ENCODE measurements at places on chromosomes 1 and 21.

DNA sequence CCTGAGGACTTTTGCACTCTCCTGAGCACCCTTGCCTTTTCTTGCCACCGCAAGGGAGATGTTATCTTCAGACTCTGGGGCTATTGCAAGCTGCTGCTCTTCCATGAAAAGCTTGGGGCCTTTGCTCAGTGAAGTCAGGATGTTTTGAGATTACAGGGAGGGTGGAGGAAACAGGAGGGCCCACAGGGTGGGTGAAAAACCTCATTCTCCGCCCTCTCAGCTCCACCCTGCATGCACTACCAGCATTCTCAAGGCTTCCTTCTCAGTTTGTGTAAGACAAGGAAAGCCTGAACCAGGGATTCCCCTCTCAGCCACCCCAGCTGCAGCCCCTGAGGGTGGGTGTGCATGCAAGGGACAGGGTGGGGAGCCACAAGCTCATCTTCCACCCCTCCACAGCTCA is 25.8 kb upstream of the ZNF648 start:
- no peak for DNase-seq

GRCh38 chr1:155884982-155885381 is 25.6 kb downstream of the SYT11 start:
- no peak for DNase-seq

DNA sequence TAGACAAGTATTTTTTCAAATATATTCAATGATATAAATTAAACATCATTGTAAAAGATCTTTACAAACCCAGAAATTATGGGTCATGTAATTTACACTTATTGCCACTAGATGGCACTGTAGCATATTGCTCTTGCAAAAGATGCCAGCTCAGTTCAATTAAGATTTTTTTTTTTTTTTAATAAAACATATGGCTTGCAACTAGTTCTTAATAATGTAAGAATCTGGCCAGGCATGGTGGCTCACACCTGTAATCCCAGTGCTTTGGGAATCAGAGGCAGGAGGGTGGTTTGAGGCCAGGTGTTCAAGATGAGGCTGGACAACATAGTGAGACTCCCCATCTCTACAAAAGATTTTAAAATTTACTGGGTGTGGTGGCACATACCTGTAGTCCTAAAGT is 49.4 kb upstream of the DESI2 start:
- no peak for DNase-seq

- DNase-seq, result no peak
Observed at GRCh38 chr1:46562498-46562897, 11.1 kb upstream of the KNCN start.

DNA sequence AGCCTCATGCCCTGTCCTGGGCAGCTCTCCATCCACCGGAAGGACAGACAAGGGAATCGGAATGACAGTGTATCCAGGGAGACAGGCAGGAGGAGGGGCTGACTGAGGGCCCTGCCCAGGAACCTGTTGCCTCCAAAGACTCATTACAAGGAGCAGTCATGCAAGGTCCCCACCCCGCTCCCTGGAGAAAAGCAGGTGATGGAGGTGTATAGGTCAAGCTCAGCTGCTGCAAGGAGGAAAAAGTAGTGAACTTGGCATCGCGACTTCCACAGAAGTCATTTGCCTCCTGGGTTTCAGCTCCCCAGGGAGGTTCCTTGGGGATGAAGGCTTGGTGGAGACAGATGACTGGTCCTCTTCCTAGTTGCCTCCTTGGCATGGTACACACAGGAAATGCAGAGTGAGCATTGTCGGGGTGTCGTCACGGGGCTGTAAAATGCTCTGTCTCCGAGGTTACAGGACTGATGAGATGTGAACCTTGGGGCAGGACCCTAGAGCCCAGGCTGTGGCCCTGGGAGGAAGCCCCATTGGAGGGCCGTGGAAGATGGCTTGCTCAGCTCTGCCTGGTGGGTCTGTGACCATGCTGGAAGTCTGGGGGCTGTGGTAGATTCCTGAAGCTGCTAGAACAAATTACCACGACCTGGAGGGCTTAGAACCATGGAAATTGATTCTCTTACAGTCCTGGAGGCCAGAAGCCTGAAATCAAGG is 219.6 kb upstream of the C1orf174 start:
- DNase-seq, result no peak

DNA sequence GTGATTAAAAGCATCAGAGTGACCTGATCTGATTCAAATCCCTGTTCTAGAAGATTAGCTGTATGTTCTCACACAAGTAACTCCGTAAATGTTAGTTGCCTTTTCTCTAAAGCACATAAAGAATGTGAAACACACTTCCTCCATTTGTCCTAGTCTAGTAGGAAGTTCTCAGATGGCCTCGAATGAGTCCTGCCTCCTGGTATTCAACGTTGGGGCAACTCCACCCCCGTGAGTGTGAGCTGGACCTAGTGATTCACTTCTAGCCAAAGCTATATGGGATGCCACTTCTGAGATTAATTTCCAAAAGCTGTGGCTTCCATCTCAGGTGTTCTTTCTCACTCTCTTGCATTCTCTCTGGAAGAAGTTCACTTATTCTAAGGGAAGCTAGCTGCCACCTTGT is 267.6 kb downstream of the GPATCH2 start:
- DNase-seq, result no peak

DNA sequence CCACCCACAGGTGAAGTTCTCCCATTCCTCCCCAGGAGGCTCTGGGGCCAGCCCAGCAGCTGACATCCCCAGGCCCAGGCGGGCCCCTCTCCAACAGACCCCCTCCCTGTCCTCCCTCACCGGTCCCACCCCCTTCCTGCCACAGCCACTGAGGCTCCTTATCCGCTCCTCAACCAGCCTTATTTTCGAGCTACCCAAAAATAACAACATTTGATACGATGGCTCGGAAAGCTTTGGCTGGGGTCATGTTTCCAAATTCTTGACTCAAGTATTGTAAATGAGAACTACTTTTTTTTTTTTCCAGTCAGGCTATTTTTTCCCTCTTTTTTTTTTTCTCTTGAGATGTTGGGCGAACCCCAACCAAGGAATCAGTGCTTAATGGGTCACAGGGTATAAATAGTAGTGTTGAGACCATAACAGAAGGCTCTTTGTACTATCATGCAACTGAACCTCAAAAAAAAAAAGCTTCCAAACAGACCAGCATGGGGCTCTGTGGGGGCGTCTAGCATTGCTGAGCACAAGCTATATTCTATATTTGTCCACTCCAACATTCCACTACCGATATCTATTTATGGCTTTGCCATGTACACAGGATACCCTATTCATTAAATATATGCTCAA is 27.2 kb downstream of the IRF2BP2 start:
- DNase-seq, result no peak

- DNase-seq, result no peak
Observed at GRCh38 chr1:17998889-17999288, 108.7 kb upstream of the IGSF21 start.

GRCh38 chr1:54275349-54275748 is 75.4 kb downstream of the MRPL37 start:
- DNase-seq, result no peak

DNA sequence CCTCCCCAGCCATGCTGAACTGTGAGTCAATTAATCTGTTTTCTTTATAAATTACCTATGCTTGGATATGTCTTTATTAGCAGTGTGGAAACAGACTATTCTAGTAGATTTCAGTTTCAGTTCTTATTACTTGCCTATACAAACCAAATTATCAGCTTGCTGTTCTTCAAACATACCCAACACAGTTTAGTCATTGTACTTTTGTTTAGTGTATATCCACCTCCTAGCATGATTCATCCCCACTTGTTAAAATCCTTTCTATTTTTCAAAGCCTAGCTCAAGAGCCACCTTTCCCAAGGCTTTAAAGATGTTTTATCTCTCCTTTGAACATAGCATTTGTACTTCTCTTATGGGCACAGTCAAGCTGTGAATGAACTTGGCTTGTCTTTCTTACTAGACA is 195.6 kb upstream of the ZRANB2 start:
- DNase-seq, result no peak

- DNase-seq, result no peak
Observed at GRCh38 chr1:247437551-247438505, 20.1 kb downstream of the OR2B11 start.

GRCh38 chr1:180574031-180574713 is 15.4 kb downstream of the OVAAL start:
- DNase-seq, result no peak

- peak; percentile 66 for DNase-seq
Observed at GRCh38 chr1:40849801-40850592, 12.2 kb downstream of the CITED4 start.

- DNase-seq, result no peak
Observed at GRCh38 chr1:59323879-59324278, 27.0 kb downstream of the FGGY start.

DNA sequence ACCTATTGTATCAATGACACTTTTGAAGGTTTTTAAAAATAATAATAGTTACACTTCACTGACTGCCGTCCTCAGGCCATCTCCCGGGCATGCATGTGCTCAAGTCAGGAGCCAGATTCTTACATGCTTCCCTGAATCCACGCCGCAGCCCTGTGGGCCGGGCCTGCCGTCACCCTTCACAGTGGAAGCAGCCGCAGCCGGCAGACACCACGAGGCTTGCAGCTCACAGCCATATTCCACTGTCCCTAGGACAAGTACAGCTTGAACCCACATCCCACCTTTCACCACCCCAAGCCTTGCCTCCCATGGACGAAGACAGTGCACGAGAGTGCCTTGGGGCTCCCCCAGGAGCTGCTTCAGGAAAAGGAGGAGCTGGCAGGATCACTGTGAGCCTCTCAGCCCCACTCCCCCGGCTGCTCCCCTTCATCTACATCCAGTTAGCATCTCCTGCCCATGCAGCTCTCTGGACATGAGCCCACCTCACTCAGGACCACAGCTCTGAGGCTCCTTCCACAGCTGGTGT is 77.2 kb downstream of the POFUT2 start:
- no peak for DNase-seq

DNA sequence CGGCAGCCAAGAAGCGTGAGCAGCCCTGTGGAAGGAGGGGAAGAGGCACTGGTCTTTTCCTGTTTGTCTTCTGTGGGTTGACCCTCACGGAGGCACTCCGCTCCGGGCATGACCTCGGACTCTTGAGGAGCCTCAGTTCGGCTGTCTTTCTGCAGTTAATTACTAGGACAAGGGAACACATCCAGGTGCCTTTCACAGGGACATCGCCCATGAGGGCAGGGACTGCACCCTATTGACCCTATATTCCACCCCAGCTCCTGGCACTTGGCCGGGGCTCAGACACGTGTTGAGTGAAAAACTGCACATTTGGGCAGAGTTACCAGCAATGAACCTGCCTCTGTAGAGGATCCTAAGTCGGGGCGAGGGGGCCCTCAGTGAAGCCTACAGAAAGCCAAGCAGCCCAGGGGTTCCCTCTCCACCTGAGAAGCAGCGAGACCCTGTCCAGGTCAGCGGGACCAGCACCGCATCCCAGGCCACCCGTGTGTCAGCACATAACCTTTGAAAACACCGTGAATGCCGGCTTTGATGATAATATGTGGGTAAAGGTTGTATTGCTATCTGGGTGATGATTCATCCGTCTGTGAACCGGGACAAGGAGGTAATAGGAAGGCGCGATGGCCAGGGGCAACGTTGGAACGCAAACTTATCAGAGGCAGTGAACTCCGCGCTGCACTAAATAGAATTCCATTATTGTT is 161.4 kb upstream of the ARHGEF16 start:
- DNase-seq, result no peak

DNA sequence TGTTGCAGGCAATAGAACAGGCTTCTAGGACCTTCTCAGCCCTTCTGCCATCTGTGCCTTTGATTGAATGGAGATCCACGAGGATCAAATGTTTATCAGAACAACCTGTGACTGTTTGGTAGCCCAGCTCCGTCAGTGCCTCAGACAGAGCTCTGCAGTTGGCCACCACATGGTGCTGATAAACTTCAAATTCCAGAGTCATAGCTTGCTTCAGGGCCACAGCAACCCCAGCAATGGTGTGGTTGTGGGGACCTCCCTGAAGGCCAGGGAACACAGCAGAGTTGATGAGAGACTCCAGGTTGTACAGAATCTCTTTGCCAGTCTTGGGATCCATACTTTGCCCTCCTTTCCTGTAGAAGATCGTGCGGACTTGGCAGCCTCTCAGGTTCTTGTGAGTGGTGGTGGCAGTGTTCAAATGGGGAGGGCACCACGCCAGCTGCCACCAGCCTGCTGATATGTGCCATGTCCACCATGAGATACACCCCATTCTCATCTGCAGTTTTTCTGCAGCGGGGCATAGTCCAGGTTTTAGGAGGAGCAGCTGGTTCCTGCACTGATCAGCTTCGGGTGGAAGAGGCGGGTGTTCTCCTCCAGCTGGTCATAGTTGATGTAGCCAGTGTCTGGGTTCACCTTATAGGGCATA is 82.9 kb upstream of the ARTN start:
- DNase-seq, result no peak

DNA sequence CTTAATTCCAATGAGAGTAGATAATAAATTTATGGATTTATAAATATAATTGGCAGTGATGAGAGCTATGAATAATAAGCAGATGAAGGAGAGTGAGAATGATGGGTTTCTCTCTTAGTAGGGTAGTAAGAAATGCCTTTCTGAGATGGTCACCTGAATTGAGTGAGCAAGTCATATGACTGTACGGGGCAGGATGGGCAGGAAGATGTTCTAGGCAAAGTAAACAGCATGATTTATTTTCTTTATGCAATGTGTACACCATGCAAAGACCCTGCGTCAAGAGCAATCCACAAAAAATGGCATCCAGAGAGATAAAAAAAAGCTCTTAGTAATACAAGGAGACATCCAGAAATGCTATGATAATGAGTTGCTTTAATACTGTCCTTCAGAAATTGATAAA is 409.9 kb downstream of the HLX start:
- no peak for DNase-seq

- no peak for DNase-seq
Observed at GRCh38 chr1:15071936-15072335, 81.6 kb upstream of the TMEM51 start.

DNA sequence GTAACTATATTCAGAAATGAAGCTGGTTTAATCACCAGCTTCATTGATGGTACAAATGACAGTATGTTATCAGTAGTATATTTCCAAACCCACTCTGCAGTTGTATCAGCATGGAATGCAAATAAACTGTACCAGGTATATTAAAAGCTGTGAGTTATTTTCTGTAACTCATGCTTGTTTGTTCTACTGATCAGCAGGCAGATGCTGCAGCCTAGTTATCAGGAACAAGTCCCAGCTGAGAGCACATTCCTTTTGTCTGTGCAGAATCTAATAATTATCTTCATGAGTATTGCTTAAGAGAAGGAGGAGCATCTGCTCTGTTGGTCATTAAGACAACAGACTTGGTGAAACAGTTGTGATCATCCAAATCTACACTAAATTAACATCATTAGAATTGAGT is 1331.1 kb downstream of the MRPL39 start:
- DNase-seq, result no peak

- DNase-seq, result no peak
Observed at GRCh38 chr1:3192361-3192760, 123.4 kb downstream of the PRDM16 start.

- no peak for DNase-seq
Observed at GRCh38 chr21:38869196-38869595, 63.5 kb downstream of the ETS2 start.

All from activated effector memory CD4-positive, alpha-beta T cell treated with Interleukin-2 at 50 U/mL for 16 hours (primary cell).